ENCODE measurements at places on chromosomes 4 and X.
A peak's percentile ranks its signal among the peaks of the same experiment; 100 is the strongest.

DNA sequence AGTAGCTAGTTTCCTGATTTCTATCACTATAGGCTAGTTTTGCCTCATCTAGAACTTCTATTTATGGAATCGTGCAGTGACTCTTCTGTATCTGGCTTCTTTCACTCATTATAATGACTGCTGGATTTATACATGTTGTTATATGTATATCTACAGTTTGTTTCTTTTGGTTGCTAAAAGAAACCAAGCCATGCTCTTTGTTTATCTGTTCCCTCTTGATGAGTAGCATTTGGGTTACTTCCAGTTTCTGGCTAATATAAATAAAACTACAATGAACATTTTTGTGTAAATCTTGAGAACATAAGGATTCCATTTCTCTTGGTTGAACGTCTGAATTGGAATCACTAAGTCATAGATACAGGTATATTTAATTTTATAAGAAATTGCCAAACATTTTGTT is 73.9 kb downstream of the ARHGAP24 start:
- DNase-seq = no peak

GRCh38 chr4:174716986-174717770 is 111.9 kb downstream of the GLRA3 start:
- DNase-seq = no peak

- DNase-seq = no peak
These were observed 199.0 kb downstream of the BANK1 start for GRCh38 chr4:101989551-101989950.

DNA sequence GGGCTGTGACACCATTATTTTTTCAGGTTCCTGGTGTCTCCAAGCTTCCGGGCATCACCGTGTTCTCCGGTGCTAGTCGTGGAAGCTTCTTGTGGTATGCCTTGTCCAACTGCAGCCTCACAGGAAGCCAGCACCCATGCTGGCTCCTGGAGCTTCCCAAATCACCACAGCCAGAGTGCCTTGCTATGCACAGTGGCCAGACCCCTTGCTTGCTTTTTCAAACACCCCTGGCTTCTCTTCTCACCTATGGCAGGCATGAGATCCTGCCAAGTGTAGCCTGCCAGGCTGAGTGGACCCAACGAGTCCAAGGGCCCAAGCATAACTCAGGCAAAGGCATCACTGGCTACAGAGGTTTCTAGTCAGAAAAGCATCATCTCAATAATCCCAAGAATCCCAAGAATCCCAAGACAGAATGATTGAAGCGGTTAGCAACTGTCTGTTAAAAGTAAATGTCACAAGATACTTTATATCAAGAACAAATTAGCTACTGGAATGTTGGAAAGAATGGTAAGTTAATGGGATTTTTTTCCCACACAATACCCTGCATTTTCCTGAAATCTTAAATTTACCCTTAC is 1522.9 kb downstream of the PCDH18 start:
- DNase-seq = no peak

- no peak for DNase-seq
These were observed 202.2 kb upstream of the ETNPPL start for GRCh38 chr4:108965016-108965415.

GRCh38 chr4:156672492-156673305 is 298.9 kb downstream of the PDGFC start:
- DNase-seq = no peak

GRCh38 chr4:7708238-7708637 is 231.4 kb downstream of the AFAP1 start:
- DNase-seq = no peak

GRCh38 chr4:170652571-170652970 is 562.8 kb upstream of the AADAT start:
- no peak for DNase-seq

DNA sequence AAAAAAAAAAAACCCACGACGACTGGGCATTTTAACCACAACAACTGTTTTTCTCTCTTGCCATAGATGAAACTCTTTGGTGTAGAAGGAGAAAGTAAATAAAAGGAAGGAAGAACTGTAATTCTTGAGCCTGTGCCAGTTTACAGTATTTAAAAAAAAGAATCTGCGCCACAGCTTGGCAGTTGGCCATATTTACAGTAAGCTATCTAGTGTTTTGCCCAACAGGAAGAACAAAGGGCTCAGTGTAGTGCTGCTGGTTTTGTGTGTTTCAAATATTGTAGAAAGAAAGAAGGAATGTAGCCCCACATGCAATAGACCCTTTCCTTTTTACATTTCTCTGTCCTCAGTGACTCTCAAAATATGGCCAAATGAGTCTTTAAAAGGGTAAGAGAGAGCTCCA is 66.1 kb downstream of the NR3C2 start:
- DNase-seq = peak; percentile 70

GRCh38 chrX:67587946-67588624 is 44.3 kb downstream of the AR start:
- DNase-seq = no peak

GRCh38 chr4:677431-678293 is 3.3 kb downstream of the MYL5 start:
- no peak for DNase-seq

DNA sequence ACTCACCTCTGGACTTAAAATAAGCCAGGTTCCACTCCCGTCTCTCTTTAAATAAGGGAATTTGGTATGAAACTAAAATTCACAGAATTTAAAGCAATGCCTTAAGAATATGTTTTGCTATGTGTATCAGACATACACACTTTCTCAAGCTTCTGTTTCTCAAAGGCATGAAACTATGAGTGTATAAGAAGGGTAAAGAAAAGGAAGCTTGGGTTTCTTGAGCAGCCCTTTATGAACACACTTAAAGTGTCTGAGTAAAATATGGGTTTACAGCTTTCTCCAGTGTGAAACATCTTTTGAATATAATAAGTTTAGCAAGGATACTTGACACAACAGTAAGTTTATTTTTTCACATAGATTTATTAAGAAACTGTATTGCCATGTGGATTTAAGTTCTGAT is 370.5 kb downstream of the TMA16 start:
- no peak for DNase-seq

DNA sequence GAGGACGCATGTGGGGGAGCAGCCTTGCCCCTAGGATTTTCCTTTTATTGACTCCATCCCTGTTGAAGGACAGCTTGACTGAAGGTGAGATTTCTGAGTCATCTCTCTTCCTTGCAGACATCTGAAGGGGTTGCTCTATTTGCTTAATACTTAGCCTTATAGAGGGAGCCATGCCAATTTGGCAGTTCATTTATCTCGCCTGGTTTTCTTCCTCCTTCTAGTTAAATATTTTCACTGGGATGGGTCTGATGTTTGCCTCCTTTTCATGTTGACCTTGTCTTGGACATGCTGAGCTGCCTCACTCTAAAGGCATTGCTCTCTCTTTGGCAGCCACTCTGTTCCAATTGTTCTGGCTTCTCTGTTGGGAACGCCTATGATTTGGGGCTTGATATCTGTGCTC is 151.0 kb upstream of the PSAPL1 start:
- peak; percentile 41 for DNase-seq

- no peak for DNase-seq
These were observed 158.7 kb upstream of the RBPJ start for GRCh38 chr4:26162101-26162500.

GRCh38 chrX:153667281-153667955 is 6.2 kb downstream of the PNCK start:
- DNase-seq = no peak

- DNase-seq = no peak
These were observed 457.8 kb downstream of the TRAM1L1 start for GRCh38 chr4:116627545-116627944.

DNA sequence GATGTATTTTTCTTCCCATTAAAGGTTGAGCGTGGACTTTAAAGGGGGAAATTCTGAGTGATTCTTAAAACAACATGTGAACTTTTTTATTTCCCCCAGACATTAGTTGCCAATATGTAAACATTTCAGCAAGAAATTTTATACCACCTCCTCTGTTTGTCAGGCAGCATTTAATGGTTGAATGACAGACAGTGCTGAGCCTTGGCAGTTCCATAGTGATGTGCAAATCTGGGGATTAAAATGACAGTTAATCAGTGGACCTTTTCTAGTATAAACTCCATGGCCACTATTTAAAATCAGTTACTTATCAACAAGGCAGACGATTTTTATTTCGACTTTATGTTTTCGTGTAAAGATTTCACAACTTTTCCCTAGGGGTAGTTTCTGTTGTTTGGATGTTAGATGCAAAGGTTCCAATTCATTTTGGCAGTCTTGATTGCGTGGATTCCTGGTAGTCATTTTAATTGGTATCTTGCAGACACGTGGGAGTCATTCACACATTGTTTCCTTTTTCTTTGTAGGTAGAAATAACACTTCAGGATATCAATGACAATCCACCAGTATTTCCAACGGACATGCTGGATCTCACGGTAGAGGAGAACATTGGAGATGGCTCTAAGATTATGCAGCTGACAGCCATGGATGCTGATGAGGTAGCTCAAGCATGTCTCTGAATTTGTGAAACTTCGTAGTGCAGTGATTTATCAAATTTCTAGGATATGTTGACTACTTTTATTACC is 83.7 kb downstream of the FAT4 start:
- no peak for DNase-seq

DNA sequence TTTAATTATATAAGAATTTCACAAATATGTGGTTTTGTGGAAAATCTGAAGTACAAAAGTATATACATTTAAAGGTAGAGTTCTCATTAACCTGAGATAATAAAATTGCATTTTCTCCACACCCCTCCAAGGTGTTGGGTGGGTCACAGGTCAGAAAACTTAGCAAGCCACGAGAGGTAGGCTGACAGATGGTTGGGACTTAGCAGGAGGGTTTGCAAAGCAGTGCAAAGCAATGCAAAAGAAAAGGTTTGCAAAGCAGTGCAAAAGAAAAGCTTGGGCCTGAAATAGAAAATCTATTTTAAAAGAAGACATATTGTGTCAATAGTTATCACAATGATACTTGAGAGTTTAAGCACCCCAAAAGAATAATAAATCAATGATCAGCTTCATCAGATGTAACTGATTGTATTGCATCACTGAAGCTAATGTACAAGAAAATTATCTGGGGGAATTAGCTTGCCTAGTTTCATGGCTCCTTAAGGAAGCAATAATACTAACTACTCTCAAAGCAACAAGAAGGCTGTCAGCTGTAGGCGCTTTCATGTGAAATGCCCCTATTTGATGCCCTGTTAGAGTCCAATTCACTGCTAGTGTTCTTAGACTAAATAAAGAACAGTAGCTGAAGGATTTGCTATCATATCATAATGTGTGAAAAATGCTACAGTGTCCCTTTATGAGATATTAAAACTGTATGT is 319.5 kb downstream of the KCNIP4 start:
- DNase-seq = no peak

- no peak for DNase-seq
These were observed 13.1 kb downstream of the MOB1B start for GRCh38 chr4:70915036-70915815.

- DNase-seq = no peak
These were observed 259.6 kb upstream of the GNPDA2 start for GRCh38 chr4:44985938-44986337.

GRCh38 chr4:186201535-186202230 is 10.3 kb downstream of the CYP4V2 start:
- DNase-seq = peak; percentile 30

DNA sequence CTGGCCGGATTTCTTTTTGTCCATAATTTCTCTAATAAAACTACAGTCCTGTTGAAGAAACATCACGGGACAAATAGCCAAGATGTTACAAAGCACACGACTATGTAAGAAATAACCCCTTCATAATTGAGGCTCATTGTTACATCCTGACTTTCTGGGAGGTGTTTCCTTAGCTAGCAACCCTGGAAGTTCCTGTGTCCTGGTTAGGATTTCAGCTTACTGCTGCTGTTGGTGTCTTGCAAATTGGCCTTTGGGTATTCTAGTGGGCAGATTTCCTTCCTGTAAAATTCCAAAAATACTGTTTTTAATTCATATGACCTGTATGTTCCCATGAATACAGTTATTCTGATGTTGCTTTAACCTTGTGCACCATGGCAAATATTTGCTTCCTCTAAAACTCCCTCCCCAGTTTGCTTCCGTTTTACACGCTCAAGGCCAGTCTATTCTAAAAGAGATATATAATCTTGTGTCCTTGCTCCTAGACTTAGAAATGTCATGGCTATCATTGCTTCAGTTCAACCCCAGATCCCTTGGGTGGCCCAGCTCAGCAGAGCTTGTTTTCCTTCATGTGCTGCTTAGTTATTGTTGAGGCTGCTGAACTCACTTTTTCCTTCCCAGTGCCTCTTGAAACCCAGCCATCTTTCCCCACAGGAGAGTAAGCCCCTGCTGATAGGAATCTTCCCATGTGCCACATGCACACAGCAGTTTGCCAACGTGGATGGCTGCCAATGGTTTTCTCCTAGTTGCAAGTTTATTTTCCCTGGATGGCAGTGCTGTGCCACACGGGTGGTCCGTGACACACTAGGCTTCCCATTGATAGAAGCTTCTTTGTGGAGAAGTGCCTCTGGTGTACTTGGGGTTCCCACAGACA is 75.8 kb downstream of the TSPAN7 start:
- DNase-seq = peak; percentile 38

DNA sequence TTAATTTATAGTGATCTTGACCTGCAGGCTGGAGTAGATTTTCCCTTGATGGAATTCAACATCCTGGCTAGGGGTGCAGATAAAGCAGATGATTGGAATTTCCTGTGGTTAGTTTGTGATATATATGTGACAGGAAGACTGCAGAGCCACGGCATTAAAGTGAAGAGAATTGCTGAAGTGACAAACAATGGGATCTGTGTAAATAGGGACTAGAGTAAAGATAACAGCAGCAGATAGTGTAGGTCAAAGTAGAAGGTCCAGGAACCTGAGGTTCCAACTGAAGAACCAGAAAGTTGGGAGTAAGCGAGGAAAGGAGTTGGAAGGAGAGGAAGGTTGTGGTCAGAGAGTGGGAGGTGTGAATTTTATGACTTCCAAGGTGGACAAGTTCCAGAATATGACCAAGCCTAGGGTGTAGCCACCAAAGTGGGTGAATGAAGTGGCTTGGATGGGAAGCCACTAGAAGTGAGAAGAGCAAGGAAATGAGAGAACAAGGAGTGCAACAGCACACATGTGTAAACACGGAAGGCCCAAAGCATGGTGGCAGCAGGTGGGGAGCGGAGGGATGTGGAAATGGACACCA is 325.0 kb downstream of the RAB28 start:
- no peak for DNase-seq

- DNase-seq = no peak
These were observed 1137.5 kb upstream of the INTU start for GRCh38 chr4:126495163-126495752.

DNA sequence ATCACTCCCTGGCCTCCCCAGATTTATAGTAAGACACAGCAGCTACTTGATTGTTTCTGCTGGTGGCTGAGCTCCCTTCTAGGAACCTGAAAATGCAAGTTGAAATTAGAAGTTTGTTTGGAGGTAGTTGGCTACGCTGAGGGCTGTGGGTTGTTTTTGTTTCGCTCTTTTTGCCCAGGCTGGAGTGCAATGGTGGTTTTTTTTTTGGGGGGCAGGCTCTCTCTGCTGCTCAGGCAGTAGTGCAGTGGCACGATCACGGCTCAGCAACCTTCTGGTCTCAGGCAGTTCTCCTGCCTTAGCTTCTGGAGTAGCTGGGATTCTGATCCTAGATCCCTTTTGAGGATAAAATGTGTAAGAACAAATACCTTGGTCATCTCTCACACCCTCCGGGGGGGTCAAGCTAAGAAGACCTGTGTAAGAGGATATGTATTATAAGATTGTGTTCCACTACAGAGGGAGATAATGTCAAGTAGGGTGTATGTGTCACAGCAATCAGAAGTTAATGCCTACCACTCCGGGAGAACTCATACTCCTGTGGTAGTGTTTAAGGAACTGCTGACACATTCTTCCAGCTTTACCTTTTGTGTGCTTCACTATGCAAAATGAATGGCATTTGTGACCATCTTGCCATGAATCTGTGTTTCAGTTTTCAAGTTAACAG is 9.7 kb downstream of the JADE1 start:
- DNase-seq = no peak
